ENCODE measurements at places on chromosomes 4 and X.

- no peak for DNase-seq
Measured at GRCh38 chrX:39203427-39203826, 402.2 kb downstream of the MID1IP1 start.

GRCh38 chr4:18698119-18698883 is 676.7 kb upstream of the LCORL start:
- no peak for DNase-seq

DNA sequence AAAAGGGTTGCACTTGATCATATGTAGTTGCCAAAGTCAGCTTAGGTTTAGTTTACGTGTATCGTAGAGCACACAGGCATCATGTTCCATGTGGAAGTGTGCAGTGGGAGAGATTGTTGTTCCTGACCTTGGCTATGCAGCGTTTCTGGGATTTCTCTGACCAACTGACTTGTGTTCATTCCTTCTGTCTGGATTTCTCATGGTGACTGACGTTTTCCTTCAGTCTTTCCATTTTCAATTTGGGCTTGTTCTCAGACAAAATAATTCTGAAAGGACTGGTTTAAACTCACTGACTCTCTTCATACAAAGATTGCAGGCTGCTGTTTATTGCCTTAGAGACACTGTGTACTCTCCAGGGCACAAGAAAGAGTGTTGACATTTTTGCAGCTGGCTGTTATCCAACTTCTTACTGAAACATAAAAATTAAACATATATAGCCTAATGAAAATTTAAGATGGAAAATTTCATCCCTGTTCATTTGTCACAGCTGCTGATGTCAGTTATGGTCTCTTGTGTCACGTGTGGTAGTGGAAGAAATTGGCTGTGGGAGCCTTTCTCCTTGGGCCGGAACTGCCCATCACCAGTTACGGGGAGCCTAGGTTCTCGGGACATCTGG is 95.4 kb downstream of the TNIP2 start:
- peak; percentile 69 for DNase-seq

- DNase-seq: no peak
Measured at GRCh38 chr4:56271131-56271530, 116.2 kb downstream of the AASDH start.

DNA sequence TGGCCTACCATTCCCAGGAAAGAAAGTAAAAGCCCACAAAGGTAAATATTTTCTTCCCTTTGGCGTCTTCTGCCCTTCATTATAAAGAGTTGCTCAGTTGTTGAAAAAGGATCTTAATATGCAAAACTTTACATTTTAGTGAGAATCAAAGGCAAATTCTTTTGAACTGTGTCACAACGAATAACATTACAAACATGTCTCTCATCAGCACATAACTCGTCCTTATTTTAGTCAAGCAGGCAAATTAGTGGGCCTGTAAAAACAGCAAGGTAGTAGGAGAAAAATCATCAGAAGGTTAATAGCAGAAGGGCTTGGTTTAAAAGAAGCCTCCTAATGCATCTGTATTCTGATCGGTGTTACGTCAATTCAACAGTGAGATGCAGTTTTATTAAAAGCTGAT is 647.3 kb upstream of the DIPK2B start:
- DNase-seq: no peak

Data from LNCaP clone FGC (cell line).